Fibroblast of mammary gland (primary cell): ENCODE measurements at places on chromosomes 3 and 15.

- DNase-seq: no peak
Measured at GRCh38 chr3:52310861-52311575, 5.1 kb upstream of the DNAH1 start.

DNA sequence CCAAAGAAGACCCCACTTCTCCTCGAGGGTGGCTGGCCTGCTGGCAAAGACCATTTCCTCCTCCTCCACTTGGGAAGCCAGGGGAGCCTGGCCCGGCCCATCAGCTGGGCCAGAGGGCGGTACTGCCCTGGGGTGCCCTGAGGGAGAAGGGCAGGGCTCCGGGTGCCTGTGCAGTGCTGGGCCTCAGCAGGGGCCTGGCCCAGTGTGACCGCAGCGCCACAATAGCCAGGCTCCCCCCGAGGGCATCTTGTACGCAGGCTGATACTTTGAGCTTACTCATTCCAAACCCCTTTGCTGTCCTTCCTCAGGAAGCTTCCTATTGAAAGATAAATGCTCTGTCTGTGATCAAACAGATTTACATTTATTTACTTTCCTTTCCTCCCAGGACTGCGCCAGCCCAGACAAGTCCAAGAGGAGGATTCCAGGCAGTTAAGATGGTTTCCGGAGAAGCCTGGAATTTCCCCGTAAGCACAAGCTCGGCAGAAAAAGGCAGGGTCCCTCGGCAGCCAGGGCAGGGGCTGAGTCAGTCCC is 240.1 kb downstream of the XXYLT1 start:
- DNase-seq: no peak

GRCh38 chr3:170368921-170369320 is 11.4 kb downstream of the SKIL start:
- no peak for DNase-seq

DNA sequence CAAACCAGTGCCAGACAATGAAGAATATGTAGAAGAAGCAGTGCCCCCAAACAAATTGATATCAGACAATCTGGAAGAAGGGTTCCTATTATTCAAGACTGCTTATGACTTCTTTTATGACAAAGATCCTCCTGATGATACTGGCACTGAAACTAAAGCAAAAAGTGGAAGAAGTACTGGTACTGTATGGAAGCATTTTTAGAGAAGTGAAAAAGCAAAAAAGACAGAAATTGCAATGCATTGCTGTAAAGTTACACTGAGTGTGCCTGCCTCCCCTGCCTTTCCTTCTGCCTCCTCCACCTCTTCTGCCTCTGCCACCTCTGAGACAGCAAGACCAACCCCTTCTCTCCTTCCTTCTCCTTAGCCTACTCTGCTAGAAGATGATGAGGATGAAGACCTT is 167.6 kb downstream of the PLCL2 start:
- no peak for DNase-seq

- no peak for DNase-seq
Measured at GRCh38 chr3:10960255-10960654, 32.3 kb upstream of the SLC6A1 start.

GRCh38 chr3:37125195-37126073 is 48.9 kb downstream of the LRRFIP2 start:
- no peak for DNase-seq
